ENCODE measurements at places on chromosomes 7 and 10.

DNA sequence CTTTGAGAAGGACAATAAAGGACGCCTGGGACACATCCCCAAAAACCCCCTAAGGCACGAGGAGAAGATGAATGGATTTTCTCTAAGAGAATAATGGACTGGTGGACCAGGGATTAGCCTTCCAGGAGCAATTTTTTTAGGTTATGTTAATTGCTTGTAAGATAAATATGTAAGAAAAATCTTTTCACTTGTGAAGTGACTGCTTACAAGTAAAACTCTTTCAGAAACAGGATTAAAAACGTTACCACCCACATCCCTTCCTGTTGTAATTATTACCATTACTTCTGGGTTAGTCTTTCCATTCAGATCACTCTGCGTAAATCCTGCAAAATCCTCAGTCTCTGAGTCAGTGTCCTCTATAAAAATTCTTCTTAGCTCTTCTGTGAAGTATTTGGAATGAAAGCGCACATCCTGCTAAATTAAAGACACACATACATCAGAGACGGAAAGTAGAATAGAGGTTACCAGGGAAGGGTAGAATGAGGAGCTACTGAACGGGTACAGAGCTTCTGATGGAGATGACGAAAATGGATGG is 34.3 kb downstream of the CDCA7L start:
- no peak for DNase-seq

DNA sequence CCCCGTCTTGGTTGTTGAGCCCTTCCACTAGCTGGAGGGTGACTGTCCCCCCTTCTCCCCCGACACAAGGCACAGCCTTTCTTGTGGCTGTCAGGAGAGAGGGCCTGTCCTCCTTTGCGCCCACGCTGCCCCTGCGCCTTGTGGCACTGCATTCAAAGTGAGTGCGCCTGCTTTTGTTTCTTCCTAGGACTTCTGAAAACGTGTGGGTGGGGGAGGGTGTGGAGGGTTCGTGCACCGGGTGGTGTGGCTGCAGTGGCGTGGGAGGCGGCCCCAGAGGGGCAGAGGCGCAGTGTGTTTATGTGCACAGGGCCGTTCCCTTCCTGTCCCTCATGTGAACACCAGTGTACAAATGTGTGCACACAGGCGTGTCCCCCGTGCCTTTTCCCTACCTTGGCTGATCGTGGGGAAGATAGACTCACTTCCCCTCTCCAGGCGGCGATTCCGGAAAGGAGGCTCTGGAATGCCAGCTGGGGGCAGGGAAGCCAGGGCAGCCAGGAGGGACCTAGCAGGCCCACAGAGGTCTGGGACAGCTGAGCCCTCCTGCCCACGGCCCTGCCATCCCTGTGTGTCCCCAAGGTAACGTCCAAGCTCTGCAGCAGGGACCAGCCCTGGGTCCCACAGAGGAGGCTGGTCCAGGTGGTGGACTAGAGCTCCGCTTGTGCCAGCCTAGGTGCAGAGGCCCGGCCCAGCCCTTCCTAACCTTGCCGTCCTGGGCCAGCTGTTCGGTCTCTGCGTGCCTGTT is 88.8 kb downstream of the LHPP start:
- DNase-seq, result no peak

GRCh38 chr10:132104062-132104461 is 38.3 kb downstream of the JAKMIP3 start:
- no peak for DNase-seq

GRCh38 chr7:47326808-47327207 is 255.1 kb downstream of the TNS3 start:
- no peak for DNase-seq

GRCh38 chr7:106216517-106216922 is 68.3 kb downstream of the NAMPT start:
- no peak for DNase-seq

GRCh38 chr10:128092454-128092853 is 33.8 kb downstream of the MKI67 start:
- no peak for DNase-seq

- no peak for DNase-seq
Measured at GRCh38 chr7:135578569-135578968, 20.9 kb downstream of the NUP205 start.

- no peak for DNase-seq
Measured at GRCh38 chr7:15016766-15017165, 114.2 kb upstream of the DGKB start.

DNA sequence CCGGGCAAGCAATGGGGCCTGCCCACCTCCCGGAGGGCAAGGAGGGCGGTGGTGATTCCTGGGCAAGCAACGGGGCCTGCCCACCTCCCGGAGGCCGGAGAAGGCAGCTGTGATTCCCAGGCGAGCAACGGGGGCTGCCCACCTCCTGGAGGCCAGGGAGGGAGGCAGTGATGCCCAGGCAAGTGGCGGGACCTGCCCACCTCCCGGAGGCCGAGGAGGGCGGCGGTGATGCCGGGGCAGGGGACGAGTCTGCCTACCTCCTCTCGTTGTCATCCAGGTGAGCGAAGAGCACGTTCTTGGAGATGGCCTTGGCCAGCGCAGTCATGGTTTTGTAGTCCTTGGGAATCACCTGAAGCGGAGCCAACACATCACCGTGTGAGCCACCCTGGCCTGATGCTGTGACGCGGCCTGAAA is 49.5 kb upstream of the DNAAF5 start:
- no peak for DNase-seq

GRCh38 chr10:79195091-79195923 is 126.5 kb downstream of the ZMIZ1 start:
- DNase-seq, result peak; percentile 59

GRCh38 chr7:132551886-132552285 is 24.4 kb downstream of the PLXNA4 start:
- DNase-seq, result no peak

- DNase-seq, result no peak
Measured at GRCh38 chr10:69125554-69125953, 1.6 kb downstream of the VPS26A start.

DNA sequence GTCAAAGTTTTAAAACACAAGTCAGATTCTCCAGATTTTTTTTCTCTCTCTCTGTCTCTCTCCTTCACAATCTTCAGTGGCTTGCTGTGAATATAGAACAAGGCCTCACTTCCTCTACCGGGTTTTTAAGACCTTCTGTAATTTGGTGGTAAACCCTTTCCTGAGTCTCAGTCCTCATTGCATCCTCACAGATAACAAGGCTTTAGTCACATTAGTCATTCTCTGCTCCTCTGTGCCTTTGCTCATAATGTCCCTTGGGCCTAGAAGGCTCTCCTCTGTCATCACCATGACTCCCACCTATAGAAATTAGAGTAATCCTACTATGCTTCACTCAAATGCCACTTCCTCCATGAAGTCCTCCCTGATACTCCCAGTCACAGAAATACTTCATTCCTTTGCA is 172.7 kb upstream of the HPS1 start:
- DNase-seq, result no peak

GRCh38 chr7:70193514-70193913 is 595.2 kb downstream of the AUTS2 start:
- no peak for DNase-seq

GRCh38 chr7:17863095-17863808 is 77.0 kb downstream of the SNX13 start:
- DNase-seq, result no peak

GRCh38 chr7:158030071-158030470 is 557.6 kb downstream of the PTPRN2 start:
- no peak for DNase-seq

- no peak for DNase-seq
Measured at GRCh38 chr7:22677680-22678079, 49.3 kb upstream of the IL6 start.

DNA sequence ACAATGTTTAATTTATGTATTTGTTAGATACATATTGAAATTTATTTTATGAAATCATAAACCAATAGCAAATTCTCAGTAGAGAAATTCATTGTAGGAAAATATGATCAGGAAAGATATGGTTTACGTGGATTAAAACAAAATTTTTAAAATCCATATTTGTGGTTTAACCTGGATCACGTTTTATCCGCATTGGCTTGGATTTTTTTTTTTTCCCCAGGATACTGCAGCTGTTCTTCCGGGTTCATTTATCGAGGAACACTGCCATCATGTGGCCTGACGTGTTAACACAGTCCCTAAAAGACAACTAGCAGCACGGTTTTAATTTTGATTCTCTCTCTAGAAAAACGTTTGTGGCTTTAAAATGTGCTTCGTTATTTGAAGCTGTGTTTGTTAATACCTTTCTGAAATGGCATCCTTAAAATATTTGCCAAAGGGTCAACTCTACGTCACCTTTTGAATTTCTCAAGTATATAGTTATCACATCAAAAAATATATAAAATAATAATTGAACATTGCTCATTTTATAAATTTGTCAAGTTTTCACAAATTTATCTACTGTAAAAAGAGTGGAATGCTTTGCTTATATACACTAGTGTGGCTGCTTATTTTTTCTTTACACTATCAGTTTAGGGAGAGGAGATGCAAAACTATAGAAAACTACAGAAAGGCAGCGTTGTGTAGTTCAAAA is 8.7 kb upstream of the ASB4 start:
- DNase-seq, result peak; percentile 12

- DNase-seq, result no peak
Measured at GRCh38 chr7:137081321-137082093, 213.1 kb downstream of the CHRM2 start.

DNA sequence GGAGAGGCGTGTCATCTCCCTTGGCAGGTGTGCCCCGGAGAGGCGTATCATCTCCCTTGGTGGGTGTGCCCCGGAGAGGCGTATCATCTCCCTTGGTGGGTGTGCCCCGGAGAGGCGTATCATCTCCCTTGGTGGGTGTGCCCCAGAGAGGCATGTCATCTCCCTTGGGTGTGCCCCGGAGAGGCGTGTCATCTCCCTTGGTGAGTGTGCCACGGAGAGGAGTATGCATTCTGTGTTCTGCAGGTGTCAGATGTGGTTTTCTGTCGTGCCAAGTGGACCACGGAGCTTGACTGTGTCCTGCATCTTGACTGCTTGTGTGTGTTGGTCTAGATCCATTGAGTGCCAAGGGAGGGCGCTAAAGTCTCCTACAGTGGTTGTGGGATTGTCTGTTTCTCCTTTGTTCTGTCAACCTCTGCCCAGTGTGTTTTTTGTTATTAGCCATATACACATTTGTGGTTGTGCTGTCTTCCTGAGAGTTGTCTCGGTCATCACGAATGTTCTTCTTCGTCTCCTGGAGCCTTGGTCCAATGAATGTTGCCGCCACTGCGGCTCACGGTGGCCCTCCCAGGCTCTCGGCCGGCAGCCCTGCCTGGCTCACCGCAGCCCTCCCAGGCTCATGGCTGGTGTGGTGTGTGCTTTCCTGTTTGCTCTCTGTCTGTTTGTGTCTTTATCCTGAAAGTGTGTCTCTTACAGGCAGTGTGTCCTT is 96.8 kb downstream of the INPP5A start:
- DNase-seq, result no peak

DNA sequence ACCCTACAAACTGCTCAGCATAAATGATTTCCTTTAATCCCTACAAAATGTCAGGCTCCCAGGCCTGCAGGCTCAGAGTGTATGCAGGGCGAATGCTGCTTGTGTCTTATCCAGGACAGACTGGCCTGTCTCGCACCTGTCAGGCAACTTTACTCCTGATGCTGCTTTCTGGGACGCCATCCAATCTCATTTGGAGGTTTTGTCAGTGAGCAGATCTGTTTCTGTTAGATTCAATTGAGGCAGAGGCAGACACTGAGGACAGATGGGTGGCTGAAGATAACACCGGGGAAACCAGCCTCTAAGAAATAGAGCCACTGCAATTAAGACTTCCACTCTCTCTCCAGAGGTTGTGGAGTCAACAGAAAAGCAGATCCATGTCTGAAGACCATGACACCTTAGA is 115.6 kb downstream of the DPP6 start:
- DNase-seq, result no peak

- DNase-seq, result no peak
Measured at GRCh38 chr10:15370212-15370855, 755 bp downstream of the FAM171A1 start.

GRCh38 chr10:70341016-70341415 is 41.4 kb downstream of the LRRC20 start:
- no peak for DNase-seq

- DNase-seq, result no peak
Measured at GRCh38 chr7:80415522-80415921, 96.3 kb downstream of the GNAT3 start.

DNA sequence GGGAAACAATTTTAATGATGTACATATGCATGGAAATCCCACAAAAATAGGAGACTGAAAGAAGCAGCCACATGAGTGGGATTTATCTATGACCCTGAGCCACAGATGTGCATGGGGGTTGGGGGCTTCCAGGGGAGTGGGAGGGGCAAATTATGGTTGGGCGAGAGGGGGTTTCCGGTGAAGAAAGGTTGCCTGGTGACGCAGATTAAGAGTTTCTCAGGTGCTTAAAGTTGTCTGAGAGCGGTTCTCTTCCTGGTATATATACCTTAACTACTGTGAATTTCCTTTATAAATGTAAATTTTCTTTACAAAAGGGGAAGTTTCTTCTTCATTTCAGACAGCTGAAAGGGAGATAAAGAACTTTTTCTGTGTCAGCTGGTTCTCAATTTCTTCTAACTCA is 273.6 kb upstream of the PITRM1 start:
- DNase-seq, result no peak

- DNase-seq, result no peak
Measured at GRCh38 chr10:4437791-4438190, 388.2 kb upstream of the AKR1E2 start.

DNA sequence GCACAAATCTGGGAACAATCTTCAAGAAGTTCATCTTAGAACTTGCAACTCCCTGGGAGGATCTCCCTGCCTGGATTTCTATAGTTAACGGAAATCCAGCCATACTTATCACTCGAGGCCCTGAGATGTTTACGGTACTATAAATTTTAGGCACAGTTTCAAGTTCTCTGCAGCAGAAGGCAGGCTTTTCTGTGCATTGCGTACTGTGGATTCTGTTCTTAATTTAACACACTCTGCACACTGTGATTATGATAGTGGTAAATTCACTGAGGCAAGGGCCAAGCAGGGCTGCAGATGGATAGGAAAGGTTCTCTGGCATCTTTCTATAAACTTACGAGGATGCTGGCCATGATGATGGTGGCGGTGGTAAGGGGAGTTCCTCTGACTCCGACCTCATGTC is 10.6 kb downstream of the INHBA start:
- DNase-seq, result no peak

DNA sequence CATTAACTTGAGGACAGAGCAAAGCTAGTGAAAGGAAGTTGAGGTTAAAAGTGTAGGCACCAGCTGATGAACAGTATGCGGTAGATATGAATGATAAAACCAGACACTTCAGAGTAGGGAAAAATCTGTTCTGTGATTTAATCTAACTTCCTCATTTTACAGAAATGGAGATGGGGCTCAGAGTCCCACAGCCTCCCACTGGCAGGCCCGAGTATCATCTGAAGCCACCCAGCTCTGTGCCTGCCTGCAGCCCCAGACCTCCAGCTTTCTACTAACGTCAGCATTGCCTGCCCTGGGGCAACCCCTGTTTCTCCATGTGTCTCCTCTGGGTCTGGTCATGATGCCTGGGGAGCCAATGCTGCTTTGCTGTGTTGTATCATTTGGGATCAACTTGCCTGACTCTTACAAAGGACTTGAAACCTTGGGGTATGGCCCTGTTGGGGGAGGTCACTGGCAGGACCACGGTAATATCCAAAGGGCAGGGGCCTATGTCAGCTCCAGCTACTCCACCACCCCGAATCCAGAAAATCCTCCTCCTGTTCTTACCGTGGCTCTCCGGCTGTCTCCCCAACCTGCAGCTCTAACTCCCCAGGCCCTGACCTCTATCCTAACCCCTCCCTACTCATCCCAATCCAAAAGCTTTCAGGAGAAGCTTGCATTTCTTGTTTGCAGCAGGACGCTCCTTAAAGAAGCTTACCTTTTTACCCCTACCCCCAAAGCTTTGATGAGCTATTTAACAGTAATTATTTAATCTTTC is 56.2 kb upstream of the NPY start:
- no peak for DNase-seq
